ENCODE measurements at places on chromosomes 1 and 21.

DNA sequence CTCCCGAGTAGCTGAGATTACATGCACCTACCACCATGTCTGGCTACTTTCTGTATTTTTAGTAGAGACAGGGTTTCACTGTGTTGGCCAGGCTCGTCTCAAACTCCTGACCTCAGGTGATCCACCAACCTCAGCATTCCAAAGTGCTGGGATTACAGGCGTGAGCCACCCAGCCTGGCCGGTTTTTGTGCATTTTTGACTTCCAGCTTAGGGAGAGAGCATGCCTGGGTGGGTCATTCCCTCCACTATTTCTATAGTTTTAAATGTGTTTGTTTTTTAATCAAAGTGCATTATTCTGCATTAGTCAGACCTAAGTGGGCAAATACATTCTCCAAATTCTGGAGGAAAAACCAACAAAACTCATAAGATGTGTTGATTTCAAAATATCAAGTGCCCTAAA lies 207.4 kb upstream of the NRIP1 start:
- no peak for DNase-seq

DNA sequence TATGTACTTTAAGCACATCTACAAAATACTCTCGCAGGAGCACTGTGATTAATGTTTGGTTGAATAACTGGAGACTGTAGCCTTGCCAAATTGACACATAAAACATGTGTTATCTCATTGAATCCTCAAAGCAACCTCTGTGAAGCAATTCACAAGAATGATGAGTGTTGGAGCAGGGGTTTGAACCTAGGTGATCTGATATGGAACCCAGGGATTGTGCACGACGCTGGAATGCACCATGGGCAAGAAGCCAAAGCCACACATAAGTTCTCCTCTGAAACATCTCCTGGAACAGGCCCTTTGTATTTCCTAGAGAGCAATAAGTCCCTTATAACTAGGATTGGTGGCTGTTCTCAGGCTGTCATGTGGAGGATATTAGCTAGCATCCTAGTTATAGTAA lies 124.6 kb upstream of the IVNS1ABP start:
- DNase-seq = no peak

- no peak for DNase-seq
These were observed 201.0 kb downstream of the SIPA1L2 start for GRCh38 chr1:232428786-232429530.

- no peak for DNase-seq
These were observed 56.5 kb downstream of the GALNT2 start for GRCh38 chr1:230123280-230124185.

DNA sequence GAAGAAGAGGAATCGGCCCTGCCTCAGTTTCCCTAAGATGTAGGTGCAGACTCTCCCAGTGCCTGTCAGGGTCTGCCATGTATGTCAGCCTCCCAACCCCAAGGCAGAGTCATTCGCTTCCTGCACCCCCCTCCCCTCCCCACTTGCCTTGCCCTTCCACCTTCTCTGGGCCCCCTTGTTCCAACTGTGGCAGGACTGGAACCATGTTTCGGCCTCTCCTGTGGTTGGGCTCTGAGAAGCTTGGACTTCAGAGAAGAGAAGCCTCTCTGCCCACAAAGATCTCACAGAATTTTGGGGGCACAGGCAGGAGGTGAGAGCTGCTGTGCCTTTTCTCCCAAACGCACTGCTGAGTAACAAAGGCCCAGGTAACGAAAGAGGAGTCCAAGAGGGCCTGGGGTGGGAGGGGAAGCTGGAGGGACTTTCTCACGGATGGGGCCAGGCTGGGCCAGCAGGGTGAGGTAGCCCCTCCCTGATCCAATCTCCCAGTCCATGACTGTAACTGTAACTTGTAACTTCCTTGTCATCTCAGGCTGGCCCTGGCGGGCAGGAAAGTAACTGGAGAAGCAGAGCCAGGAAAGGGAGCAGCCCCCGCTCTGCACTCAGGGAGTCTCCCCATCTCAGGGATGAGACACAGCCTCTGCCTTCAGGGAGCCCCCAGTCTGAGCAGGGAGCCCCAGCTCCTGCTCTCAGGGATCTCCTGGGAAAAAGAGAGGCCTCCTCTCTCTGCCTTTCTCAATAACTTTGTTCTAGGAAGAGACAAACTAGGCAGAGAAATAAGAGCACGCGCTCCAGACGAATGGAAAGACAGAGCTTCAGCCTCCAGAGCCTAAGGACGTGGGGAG lies 11.3 kb downstream of the CRABP2 start:
- DNase-seq = no peak

DNA sequence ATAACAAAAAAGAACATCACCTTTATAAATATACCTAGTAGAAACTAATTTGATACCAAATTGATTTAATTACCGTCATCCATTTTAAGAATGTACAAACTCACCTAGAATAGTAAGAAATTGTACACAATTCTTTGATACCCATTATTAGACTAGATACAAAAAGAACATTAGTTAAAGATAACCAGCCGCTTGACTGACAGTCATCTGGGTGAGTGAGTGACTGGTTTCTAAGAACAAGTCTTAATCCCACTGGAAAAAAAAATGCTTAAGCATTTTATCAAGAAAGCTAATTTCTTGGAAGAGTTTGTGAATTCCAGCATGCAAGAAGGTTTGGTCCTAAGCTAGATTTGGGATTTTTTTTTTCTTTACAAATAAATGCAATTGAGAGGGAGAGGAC lies 10.9 kb downstream of the LRRC8B start:
- DNase-seq = no peak

- no peak for DNase-seq
These were observed 67.2 kb downstream of the SLC35A3 start for GRCh38 chr1:100036718-100037655.

DNA sequence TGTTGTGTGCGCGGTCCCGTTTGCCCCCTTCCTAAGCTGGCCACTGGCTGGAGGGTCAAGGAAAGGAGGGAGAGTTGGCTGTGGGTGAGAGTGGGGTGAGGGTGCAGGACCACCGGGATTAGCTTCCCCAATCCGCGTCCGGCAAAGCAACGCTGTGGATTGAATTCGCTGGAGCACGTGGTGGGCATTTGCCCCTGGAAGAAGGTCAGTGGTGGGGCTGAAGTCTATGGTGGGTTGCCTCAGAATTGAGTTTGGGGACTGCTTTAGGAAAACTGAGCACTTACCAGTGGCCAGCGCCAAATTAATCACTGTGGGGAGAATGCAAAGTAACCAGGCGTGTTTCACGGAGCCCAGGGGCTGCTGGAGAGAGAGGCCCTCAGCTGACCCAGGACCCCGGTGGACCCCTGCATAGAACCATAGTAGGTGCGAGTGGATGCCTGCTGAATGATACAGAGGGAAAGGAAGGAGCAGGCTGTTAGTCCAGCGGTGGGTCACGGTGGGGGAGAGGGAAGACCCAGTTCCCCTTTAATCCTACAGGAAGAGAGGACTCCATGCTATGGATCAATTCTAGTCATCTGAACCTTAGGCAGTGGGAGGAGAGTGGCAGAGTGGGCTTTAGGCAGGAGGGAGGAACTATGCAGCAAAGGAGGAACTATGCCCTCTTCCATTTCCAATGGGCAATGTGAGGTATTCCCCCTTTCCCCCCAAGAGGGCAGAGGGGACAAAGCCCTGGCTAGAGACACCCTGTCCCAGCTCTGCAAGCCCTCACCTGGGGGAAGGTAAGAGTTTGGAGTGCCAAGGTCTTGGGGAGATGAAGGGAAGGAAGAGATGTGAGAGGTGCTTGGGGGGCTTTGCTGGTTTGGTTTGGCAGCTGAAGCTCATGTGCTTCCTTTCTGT lies 1.2 kb downstream of the TNFRSF8 start:
- no peak for DNase-seq

DNA sequence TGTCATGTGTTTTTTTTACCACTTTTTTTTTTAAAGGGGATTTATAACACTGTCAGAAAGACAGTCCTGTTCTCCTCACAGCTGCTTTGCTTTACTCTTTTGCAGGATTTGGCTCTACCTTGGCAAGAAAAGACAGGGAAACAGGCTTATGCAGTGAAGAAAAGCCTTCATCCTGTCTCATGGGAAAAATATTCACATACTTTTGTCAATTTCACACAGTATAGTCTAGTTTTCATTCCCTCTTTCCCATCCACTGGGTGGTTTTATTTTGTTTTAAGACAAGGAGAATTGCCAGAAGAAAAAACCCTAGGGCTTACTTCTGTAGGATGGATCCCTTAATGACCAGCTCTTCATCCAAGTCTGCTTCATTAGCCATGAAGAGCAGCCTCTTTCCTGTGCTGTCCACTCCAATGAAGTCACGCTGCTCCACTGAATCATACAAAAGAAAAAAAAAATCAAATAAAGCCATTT lies 60.0 kb downstream of the EIF2B3 start:
- no peak for DNase-seq

DNA sequence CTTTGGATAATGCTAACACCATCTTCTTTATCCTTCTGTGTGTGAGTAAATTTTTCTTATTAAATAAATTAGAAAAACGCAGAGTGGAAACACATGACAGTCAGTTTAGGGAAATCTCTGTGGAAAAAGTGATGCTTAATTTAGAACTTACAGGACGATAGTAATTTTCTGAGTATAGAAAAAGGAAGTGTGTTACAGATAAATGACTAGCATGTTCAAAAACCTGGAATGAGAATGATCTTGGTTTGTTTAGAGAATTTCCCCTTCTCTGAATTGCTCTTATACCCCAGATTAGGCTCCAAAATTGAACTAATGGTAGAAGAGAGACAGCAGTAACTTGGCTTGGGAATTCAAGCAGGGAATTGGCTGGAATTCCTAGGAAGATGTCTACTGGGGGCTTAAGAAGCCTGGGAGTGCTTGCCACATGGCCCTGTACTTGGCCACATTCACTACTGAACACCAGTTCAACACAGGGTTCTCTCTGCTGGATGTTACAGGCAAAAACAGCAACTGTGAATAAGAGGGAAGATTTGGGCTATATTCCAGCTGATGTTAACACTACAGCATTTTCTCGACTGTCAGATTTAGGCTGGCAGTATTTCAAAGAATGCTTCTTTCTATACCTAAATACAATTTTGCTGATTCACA lies 1004.2 kb downstream of the TTLL7 start:
- no peak for DNase-seq
